ENCODE measurements at places on chromosomes 6 and 20. TPM values are rescaled to one million over a fixed set of nuclear protein-coding genes. Genes with fewer than 3 reads are reported as not detected.
A peak's percentile ranks its signal among the peaks of the same experiment; 100 is the strongest.

DNA sequence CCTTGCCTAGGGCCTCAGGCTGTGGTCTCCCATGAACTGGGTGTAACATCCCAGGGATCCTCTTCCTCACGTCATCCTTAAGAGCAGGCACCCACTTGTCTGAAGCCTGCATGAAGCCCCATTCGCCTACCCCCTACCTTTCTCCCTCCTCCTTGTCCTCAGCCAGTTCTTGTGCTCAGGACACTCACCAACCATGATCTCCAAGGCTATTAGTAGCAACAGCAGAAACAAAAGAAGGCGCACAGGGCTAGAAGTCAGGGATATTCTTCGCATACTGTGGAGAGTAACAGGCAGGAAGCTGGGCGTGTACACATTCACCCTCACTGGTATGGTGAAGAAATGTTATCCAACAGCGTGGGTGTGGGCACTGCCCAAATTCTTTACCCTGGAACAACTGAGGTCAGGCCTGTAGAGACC, 7.3 kb downstream of the RAET1E start:
- DNase-seq, result no peak

DNA sequence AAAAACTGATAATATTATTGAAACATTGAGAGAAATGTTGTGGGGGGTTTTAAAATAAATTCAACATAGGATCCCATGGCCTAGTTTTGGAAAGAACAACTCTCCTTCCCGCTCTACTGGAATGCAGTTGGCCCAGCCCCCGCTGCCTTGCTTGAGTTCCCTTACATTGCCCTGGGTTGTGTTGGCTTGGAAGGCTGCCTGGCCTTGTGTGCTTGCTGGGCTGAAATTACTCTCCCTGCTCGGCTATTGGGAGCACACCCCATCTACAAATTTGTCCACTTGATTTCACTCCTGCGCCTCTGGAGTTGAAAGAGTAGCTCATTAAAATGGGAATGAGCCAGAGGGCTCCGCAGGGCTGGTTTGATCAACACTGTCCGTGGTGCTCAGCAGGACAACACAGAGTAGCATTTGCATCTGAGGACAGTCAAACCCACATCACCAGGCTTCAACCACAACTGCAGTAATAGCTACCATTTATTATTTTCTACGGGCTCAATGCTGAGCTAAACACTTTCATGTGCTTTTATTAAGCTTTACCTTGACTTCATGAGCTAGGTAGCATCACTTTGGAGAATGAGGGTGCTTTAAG, 35.2 kb downstream of the DOK5 start:
- DNase-seq, result peak; percentile 74

- peak; percentile 72 for DNase-seq
Observed at GRCh38 chr20:8756410-8756809, 312.5 kb upstream of the PLCB4 start.

- DNase-seq, result peak; percentile 19
Observed at GRCh38 chr6:42059743-42060142, 9.4 kb downstream of the TAF8 start.

- no peak for DNase-seq
Observed at GRCh38 chr20:53463101-53463972, 130.3 kb downstream of the ZNF217 start.

DNA sequence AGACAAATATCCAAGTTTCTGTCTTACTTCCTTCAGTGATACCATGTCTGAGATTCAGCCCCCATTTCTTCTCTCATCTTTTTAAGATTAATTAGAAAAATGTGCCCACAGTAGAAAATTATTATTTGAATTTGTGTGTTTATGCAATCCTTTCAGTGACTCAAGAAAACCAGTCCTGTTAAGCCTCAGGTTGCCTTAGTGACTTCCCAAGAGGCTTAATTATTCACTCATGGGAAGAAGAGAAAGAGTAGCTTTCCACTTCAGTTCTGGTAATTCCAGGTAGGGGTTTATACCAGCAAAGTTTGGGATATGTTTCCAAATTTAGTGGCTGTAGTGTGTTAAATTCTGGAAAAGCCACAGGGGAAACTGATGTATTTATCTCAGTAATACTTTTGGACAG, 149.1 kb downstream of the RIMS1 start:
- no peak for DNase-seq

DNA sequence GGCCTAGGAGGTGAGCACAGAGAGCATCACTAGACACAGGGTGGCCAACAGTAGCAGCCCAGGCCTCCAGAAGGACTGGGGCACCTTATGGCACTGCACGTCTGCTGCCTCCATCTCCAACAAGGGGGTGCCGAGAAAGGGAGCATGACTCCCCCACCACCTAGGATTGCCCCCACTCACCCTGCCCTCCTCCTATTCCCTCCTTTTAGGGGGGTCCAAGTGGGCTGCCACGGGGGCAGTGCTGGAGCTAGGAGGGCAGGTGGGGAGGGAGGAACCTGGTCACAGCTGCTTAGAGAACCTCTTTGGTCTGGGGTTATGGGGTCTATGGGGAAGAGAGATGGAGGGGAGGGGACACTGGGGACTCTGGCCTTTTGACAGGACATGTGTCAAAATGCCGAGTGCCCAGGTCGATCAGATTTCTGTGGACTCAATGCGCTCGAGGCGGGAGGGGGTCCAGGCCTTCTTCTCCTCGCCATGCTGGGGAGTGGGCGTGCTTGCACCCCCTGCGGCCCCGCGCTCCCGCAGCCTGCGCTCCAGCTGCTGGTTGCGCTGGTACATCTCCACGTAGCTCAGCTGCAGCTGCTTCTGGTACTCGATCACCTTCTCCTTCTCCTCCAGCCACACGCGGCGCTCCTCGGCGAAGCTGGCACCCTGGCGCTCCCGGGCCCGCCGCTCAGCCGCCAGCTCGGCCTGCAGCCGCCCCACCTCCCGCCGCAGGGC, 4.5 kb upstream of the FASTKD5 start:
- DNase-seq, result no peak

Gene SLC22A2
- 0.37 TPM for total RNA-seq

Gene CAP2
- total RNA-seq, result 30.2 TPM
